ENCODE measurements at places on chromosomes 1 and 21. TPM values are rescaled to one million over a fixed set of nuclear protein-coding genes. Genes with fewer than 3 reads are reported as not detected.

DNA sequence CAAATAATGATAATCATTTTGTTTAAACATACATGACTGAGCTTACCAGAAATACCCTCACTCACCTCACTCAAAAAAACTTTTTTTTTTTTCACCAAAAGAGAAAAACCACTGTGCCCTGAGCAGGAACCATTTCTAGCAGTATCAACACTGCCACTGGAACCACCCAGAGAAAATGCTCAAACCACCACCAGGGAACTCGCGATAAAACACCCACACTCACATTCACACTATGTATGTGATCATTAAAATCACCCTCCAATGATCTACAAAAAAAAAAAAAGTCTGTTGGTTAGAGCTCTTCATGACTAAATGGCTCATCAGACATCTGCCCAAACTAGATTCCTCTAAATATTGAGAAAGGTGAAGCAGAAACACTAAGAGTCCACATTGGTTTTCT, 11.5 kb downstream of the TIAM1 start:
- DNase-seq = no peak

- DNase-seq = no peak
These were observed 2.1 kb downstream of the BACH1 start for GRCh38 chr21:29300807-29301138.

GRCh38 chr1:27778056-27778455, 5.0 kb downstream of the STX12 start:
- no peak for DNase-seq

- peak; percentile 57 for DNase-seq
These were observed 6.3 kb downstream of the PHC2 start for GRCh38 chr1:33424610-33425009.

DNA sequence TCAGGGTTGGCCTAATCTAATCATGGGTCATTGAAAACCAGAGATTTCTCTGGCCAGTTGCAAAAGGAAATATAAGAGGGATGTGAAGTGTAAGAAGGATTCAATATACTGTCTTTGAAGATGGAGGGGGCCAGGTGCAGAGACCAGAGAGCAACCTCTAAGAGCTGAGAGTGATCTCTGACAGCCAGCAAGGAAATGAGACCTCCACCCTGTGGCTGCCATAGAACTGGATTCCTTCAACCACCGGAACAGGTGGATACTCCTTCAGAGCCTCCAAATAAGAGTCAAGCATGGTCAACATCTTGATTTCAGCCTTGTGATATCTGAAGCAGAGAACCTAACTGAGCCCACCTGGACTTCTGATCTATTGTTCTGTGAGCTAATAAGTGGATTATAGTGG, 128.4 kb downstream of the CYYR1 start:
- DNase-seq = no peak

GRCh38 chr21:42317341-42317741, 2.1 kb upstream of the TFF3 start:
- DNase-seq = no peak

DNA sequence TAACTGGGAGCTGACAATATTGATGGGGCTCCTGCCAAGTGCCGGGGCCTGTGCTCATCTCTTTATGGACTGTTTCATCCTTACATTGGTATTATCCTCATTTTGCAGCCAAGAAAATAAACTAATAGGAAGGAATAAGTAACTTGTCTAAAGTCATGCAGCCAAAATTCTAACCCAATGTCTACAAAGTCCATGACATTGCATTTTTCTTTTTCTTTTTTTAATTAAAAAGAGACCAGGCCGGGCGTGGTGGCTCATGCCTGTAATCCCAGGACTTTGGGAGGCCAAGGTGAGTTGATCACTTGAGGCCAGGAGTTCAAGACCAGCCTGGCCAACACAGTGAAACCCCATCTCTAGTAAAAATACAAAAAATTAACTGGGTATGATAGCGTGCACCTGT, 18.8 kb downstream of the DEGS1 start:
- no peak for DNase-seq

The ERG gene
- 0.76 TPM for total RNA-seq

The RAB25 gene
- not detected for total RNA-seq

The KRTAP6-3 gene
- total RNA-seq = not detected
